Activated naive CD4-positive, alpha-beta T cell (primary cell): ENCODE measurements at places on chromosomes 7 and 10.

GRCh38 chr7:7706101-7706511 is 12.3 kb downstream of the RPA3 start:
- DNase-seq: no peak

GRCh38 chr10:70685455-70685911 is 13.2 kb downstream of the ADAMTS14 start:
- no peak for DNase-seq

DNA sequence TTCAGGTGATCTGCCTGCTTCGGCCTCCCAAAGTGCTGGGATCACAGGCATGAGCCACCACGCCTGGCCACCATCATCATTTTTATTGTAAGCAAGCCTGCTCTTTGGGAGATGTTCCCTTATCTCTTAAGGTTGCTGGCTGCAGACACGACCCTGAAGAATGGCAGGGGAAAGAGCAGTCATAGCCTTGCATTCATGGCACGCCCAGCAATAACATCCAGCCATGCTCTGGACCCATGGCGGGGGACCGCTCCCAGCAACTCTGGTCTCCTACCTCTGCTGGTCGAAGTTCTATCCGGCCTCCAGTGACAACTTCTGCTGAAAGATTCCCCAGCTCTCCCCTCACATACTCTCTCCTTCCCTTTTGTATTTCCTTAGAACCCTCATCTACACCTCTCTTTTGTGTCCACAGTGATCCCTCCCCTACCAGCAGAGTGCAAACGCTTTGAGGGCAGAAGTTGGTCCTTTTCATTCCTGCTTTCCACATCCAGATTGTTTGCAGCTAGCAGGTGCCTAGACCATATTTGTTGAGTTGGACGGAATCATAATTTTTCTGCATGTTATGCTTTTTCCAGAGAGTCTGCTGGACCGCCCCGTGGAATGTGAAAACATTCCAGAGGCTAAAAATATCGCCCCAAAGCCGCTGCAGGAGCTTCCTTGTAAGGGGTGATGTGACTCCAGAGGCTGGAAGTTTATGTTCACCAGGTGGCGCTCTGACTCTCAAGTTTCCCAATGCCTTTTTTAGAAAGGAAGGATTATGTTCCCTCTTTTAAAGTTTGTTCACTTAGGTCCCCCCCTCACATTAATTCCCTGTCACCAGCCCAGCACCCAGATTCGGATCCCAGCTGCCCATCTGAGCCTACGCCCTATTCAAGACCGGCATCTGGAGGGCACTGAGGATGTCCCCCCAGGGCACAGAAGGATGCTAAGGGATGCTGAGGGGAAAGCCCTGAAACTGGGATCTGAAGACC is 4.3 kb upstream of the MARVELD1 start:
- no peak for DNase-seq

DNA sequence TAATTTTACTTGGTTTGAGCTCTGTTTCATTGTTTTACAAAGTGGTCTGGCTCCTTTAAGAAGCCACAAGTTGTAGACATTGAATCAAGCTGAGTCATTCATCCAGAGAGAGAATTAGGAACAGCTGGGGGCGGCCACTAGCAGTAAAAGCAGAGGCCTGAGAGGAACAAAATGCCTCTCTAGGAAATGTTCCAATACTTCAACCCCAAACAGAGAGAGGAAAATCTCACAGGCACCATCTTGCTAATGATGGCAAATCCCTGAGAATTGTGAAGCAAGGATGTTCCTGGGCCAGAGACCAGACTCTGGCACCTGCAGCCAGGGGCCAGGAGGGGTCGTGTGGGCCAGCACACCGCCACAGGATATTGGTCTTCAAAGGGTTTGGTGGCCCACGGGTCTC is 26.5 kb upstream of the TRIL start:
- no peak for DNase-seq

- DNase-seq: no peak
Measured at GRCh38 chr10:13074563-13075451, 25.2 kb upstream of the OPTN start.

DNA sequence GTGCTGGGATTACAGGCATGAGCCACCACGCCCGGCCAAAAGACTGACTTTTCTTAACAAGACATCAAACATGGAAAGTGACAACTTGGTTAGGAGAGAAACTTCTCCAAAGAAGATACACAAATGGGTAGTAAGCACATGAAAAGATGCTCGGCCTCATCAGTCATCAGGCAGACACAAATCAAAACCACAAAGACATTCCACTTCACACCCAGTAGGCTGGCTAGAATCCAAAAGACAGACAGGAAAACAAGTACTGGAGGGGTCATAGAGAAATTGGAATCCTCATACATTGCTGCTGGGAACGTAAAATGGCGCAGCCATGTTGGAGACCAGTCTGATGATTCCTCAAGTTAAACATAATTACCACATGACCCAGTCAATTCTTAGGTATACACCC is 16.4 kb downstream of the SEPHS1 start:
- DNase-seq: no peak

GRCh38 chr10:122931088-122931906 is 20.9 kb downstream of the FAM24A start:
- DNase-seq: no peak

GRCh38 chr10:119347181-119347974 is 140.0 kb downstream of the GRK5 start:
- no peak for DNase-seq

DNA sequence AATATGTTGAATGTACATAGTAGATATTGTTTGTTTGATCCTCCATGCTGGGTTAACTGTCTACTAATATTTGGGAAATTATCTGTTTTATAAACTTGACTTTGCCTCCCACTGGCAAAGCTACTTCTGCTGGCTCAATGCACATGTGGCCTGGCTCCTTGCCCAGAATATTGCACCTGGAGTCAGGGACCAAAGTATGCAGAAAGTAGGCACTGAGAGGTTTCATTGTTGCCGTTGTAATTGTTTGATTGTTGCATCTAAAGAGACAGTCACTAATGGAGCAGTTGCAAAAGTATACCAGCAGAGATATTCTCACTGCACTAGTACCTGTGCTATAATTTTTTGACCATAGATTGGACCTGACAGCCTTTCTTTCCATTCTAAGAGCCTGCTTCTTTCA is 137.8 kb upstream of the CNTNAP2 start:
- no peak for DNase-seq

DNA sequence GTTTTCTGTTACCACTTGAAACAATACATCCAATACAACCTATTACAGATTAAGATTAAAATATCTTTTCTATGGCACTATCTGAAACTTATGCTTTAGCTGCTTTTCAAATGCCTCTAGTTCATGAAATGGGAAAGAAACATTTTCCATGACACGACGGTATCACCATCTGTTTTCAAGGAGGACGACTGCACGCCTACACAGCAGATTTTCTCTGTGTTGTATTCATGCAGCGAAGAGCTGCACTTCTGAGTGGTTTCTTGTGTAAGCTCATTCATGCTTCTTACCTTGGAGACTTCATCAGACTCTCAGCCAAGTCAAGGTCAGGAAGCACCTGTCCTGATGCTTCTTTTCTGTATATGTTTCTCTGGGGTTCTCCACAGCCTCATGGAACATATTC is 179.2 kb downstream of the DYNC1I1 start:
- DNase-seq: no peak

DNA sequence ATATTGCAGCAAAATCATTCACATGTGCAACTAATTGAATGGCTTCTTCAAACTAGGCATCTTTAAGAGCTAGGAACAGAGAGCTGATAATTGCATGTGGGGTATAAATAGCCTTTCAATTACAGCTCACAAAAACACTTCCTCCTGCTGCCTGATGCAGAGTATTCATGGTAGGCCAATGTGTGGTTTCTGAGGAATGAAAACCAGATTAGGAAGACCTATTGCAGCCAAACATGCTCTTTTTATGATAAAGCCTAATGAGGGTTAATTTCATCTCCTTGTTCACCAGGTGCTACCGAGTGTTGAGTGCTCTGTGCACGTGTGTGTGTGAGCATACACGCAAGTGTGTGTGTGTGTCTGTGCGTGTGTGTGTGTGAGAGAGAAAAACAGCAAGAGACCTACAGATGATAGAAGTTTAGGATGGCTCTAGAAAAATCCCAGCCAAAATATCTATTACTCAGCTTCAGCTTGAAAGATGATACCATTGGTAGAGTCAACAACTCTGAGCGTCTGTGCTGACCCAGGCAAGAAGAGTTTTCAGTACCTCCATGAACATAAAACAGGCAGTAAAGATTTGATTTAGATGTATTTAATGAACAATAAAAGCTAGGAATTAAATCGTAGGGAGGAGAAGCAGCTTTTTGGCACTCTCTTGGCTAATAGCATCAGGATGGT is 448.5 kb upstream of the ANKRD30A start:
- no peak for DNase-seq

GRCh38 chr7:153675131-153675530 is 377.1 kb upstream of the DPP6 start:
- no peak for DNase-seq

GRCh38 chr10:128178302-128178958 is 52.2 kb upstream of the MKI67 start:
- DNase-seq: no peak

DNA sequence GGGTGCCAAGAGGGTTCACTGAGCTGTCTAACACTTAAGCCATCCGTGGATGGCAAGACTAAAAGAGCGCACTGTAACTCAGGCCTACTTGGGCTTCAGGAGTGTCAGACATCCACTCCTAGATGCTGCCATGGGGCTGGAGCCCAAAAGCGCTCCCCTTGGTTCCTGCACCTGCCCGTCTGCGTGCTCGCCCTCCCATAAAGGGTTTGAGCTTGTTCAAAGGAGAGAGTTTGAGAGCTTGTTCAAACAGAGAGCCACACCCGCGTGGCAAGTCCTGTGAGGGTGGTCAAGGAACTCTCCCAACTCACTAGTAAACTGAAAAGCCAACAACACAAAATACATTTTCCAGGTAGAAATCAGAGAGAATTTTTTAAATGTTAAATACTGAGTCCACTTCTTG is 256.7 kb downstream of the SEMA3A start:
- no peak for DNase-seq

GRCh38 chr7:70867513-70867912 is 264.4 kb upstream of the GALNT17 start:
- DNase-seq: no peak

GRCh38 chr10:83373671-83374070 is 765.6 kb upstream of the GHITM start:
- DNase-seq: no peak

DNA sequence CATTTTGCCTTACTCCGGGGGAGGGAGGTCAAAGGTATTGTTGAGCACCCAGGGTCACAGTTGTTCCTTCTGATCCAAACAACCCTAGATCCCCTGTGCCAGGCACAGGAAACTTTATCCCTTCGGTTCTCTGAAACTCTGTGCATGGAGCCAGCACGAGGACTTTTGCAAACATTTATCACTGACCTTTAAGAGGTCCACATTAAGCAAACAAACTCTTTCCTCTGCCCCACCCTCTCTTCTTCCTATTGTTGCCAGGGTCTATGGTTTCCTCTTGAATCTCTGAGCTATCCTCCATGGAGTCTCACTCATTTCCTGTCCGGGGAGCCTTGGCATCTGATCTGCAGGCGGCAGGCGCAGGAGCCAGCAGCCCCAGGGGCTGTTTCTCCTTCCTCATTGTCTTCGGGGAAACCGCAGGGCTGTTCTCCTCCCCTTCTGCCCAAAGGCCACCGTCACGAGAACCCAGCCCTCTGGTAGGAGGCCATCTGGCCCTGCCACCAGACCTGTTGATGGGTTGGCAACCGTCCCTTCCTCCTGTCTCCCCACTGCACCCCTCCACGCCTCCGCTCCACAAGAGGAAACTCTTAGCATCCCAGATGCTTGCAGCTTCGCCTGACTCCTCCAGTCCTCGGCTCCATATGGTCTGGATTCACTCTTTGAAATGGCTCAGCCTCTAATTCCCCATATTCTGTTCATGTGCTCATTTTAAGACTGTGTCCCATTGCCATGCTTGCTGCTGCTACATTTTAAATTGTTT is 327.3 kb upstream of the NRP1 start:
- DNase-seq: no peak

DNA sequence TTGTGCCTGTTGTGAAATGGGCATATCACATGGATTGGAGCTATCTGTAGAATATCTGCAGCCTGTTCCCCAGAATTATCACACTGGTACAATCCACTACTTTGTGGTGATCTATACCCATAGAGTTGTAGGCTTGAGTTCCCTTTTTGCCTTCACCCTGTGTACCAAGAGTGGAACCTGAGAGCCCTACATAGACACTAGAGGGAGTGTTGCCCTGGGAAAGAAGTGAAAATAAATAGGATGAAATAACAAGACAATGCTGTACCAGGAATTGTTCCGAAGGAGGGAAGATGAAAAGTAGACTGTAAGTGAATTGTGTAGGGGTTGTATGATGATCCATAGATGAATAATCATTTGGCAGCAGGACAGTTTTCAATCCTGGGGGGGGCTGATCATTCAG is 9.0 kb downstream of the SORCS3 start:
- DNase-seq: no peak

GRCh38 chr10:71525721-71526120 is 129.0 kb downstream of the CDH23 start:
- DNase-seq: no peak

DNA sequence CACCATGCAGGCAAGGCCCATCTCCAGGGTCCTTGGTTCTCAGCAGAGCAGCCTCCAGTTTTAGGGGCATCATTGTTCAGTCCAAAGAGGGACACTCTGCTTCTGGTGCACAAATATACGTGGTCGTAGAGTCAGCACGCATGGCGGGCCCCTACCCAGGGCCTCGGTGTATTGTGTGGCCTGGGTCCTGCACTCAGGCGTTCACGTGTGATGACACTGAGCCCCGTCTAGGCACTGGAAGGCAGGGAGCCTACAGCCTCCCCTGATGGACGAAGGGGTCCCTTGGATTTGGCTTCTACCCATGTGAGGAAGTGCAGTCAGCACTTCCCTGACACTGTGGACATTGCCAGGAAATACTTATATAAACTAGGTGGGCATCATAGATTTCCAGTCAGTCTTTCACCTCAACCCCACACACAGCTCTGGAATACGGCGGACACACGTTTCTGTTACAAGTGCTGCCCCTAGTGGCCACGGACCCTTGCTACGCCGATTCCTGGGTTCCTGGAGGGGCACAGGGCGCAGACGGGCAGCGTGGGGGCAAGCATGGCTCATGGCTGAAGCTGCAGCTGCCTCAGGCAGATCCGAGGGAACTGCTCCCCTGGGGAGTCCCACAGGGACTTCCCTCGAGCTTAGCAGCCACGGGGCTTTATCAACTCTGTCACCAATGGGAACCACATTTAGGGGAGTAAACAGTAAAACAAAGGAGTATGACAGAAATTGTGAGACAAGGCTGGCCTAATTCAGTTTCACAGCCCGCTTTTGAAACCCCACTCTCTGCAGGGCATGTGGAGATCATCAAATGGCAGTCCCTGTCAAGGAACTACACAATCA is 25.4 kb downstream of the AIFM2 start:
- peak; percentile 4 for DNase-seq

GRCh38 chr10:86521678-86522509 is at the start of gene WAPL:
Gene WAPL, minus strand, starts transcription at chr10:86521792. Its CDS starts 3,723 bp downstream, at chr10:86518069.
- DNase-seq: peak; percentile 86
